Stimulated activated CD4-positive, alpha-beta T cell treated with anti-CD3 and anti-CD28 coated beads, Interleukin-2, amount 100 ng/mL, for 24 hours (primary cell): ENCODE measurements at places on chromosomes 5 and 9.

- peak; percentile 9 for DNase-seq
Observed at GRCh38 chr9:129319076-129319937, 141.2 kb upstream of the IER5L start.

DNA sequence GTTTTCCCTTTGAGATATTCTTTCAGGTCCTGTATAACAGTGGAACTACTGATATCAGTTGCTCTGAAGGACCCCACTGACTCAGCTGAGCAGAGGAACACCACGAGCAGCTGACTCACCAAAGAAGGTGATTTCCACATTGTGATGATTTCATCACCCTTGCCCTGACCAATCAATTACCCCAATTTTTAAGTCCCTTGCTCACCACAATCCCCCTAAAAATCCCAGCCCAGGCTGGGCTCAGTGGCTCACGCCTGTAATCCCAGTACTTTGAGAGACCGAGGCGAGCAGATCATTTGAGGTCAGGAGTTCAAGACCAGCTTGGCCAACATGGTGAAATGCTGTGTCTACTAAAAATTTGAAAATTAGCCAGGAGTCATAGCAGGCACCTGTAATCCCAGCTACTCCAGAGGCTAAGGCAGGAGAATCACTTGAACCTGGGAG is 125.3 kb upstream of the ABCA1 start:
- DNase-seq = peak; percentile 53

DNA sequence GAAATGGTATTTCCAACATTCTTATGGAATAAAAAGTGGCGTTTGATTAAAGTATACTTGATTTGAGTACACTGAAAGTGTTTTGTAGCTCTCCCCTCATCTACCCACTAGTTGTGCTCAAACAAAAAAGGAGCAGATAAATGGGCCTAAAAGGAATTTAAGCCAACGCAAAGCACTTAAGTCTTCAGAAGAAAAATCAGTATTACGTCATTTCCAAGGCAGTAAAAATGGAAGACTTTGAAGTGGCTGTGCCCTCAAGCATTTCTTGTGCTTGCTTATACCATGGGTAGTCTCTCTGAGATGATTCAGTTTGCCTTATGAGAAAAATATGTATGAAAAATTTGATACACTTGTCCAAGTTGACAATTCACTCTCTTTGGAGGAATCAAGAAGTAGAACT is 279.9 kb upstream of the CD180 start:
- no peak for DNase-seq

DNA sequence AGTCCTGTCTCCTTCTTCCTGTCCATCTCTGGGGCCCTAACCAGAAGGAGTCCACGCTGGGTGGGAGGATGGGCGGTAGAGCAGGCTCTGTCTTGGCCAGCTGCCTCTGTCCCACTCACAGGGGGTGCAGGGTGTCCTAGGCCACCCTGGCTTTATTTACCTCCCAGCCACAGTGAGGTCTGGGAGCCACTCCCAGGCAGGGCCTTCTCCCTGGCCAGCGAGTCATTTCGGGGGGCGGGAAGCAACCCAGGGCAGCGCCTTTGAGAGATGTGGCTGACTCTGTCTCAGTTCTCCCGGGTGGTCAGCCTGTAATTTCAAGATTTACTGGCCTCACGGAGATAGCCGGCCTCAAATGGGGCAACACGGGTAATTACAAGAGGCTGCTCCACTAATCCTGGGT is 67.4 kb upstream of the PTCH1 start:
- DNase-seq = no peak

DNA sequence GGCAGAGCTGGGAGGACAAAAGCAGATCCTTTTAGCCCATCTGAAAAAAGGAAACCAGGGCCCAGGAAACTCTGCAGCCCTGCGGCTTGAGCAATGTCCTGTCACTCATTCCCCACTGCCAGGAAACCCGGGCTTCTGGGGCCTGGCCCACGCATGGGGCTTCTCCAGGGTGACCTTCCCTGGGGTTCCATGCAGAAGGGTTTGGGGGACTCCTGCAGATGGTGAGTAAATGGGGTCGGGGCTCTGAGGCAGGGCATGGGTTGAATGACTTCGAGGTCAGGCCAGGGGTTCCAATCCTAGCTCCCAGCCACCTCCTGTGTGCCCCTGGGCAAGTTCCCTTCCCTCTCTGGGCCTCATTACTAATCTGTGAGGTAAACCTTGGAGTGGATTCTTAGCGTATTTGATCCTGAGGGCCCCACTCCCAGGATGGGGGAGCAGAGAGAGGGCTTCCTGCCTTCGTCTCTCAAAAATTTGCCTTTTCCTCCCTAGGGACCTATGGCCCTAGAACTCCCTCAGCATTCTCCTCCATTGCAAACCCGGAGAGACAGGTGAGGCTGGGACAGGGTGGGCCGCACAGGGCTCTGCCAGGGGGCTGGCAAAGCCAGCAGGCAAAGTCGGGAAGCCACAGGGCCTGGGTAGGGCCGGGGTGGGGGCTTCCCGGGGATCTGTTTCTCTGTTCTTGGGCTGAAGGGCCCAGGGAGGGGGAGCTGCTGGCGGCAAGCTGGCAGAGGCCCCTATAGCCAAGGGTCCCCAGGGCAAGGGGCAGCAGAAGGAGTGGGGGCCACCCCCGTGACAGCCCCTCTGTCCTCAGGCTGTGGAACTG is 25.8 kb downstream of the ADGRD2 start:
- no peak for DNase-seq

- DNase-seq = no peak
Observed at GRCh38 chr5:179953987-179954386, 46.3 kb upstream of the TBC1D9B start.

GRCh38 chr5:39157701-39158100 is 61.7 kb downstream of the FYB1 start:
- no peak for DNase-seq

DNA sequence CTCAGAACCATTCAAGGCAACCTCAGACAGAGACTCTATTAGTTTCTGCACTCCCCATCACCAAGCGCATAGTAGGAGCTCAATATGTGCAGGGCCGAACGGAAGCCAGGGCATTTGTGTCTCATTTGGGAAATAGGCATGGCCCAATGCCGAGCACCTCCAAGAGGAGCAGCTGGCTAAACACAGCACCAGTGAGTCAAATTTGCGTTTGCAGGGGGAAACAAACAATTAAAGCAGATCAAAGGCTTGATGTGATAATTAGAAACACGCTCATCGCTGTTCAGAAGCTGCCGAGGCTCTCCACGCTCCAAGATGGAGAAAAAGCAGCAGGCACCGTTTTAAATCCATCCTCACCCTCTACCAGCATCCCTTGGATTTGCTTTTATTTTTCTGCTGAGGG is 225.3 kb downstream of the AGTPBP1 start:
- DNase-seq = no peak

- no peak for DNase-seq
Observed at GRCh38 chr5:66869347-66869746, 273.2 kb downstream of the MAST4 start.
